ENCODE measurements at places on chromosomes 3 and 15. TPM values are rescaled to one million over a fixed set of nuclear protein-coding genes. Genes with fewer than 3 reads are reported as not detected.

DNA sequence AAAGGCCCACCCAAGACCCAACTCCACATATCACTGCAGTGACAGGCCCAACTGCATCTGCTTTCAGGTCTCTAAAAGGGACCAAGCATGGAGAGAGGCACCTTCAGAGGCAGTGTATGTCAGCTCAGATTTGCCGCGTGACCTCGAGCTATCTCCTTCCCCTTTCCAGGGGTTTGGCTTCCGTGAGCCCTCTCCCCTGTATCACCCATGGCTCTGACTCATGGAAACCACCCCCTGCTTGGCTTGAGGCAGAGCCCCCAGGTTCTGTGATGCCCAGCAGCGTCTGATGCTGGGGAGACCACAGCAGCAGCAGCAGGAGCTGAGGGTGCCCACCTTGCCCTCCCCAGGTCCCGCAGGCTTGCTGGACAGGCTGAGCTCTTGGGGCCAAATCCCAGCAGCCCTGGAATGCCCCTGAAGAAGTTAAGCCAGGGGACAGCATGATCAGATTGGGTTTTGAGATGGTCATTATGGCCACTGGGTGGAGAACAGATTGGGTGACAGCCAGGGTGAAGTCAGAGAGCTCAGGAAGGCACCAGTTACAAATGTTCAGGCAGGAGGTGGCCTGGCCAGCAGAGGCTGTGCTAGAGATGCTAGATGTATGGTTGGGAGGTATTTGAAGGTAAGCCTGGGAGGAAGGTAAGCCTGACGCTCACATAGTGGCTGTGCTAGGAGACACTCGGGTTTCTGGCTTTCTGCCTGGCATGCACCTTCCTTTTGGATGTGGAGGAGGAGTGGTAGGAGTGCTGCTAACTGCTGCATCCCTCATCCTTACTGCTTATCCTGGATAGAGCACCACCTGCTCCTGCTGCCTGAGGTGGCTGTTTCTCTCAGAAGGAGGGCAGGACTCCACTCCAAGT, 42.9 kb downstream of the FGD5 start:
- DNase-seq = no peak

DNA sequence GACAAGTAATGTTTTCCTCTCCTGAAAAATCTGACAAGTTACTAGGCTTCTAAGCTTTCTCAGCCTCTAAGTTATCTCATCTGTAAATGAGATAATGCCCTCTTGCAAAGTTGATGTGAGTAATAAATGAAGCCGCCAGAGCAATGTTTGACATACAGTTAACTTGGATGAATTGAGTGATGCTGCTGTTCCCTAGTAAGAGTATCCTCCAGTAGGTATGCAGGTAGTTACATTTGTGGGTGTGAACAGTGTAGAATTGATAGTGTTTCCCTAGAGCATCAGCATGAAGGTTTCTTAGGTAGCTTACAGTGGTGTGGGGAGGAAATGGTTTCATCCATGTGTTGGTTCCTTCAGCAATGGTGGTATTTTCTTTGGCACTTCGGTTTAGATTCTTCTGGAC, 3.4 kb downstream of the ATP2C1 start:
- DNase-seq = no peak

MOBP gene
- not detected for total RNA-seq

DNA sequence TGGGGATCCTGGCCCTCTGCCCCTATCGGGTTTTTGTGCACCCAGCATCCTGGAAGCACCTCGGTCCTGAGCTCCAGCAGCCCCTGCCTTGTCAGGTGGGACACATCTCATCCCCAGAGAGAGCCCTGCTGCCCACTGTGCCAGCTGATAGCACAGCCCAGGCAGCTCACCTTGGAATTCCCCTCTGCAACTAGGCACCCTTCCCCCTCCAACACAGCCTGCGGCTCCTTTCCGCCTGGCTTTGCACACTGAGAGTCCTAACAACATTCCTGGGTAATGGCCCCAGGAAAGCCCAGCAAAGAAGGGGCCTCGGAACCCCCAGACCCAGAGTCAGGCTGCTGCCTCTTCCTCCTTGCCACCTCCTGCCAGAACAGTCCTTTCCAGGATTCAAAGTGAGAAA, 5.9 kb downstream of the HCN4 start:
- DNase-seq = no peak

PPP1R14D gene
- not detected for total RNA-seq

CCDC14 gene
- 21.0 TPM for total RNA-seq

GRCh38 chr3:150970665-150971324, 1.7 kb downstream of the CLRN1 start:
- DNase-seq = peak; percentile 27

DNA sequence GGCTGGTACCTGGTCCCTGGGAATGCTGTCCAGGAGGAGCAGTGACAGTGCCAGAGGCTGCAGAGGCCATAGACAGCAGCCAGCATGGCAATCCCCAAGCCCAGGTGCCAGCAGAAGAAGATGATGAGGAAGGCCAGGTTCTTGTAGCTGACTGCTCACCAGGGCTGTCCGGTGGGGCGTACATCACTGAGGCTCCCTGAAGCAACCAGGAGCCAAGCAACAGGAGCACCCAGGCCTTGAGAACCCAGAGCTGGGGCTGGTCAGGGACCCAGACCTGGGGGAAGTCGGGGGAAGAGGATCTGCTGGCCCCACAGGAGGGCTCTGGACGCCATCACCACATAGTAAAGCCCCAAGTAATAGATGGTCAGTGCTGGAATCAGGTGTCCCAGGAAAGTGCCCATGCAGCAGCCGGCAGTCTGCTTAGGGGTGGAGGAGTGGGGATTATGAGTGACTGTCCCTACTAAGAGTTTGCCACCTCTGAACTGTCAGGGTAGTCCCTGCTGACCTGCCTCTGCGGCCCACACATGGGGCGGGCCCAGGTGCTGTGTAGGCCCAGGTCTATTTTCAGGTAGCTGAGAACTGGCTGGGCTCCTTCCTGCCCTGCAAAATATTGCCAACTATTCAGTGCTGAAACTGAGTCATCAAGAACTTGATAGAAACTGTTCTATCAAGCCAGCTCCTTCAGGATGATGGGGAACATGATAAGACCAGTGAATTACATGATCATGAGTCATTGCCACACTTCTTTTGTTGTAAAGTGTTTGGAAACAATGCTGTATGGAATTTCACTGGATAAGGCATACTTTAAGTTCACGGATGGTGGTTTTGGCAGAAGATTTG, 68.7 kb downstream of the CHRD start:
- DNase-seq = peak; percentile 14

DNA sequence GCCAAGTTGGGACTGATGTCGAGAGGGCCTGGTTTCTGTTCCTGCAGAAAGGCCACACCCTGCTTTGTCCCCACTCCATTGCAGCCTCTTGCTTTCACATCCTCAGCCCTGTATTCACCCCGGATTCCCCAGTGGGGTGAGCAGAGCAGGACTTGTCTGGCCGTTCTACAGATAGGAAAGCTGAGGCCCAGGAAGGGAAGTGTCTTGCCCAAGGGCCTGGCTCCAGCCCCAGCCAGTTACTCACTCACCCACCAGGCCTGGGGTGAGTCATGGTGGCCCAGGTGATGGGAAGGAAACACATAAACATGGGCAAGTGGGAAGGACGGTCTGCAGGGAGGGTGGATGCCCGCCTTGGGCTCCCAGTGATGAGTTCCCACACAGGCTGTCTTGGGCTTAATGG, 6.1 kb upstream of the DUSP7 start:
- DNase-seq = peak; percentile 67

FGF7 gene
- total RNA-seq = 3.1 TPM

DNA sequence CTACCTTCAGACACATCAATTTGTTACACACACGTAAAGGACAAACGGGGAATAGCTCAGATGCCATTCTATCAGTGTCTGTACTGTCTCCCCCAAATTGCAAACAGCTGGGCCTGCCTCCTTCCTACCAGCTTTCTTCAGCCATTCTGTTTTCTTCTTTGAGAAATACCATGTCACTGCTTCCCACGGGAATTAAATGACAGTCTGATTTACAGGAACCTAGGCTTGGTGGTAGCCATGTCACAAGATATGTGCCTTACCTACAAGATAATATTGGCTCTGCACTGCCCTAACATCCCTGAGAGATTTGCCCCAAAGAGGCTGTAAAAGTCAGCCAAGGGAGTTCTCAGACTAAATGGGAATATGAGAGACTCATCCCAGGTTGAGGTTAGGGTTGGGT, 308.3 kb downstream of the LRTM1 start:
- DNase-seq = no peak

- DNase-seq = no peak
Measured at GRCh38 chr3:185732782-185733181, 92.1 kb downstream of the IGF2BP2 start.

TMF1 gene
- 31.3 TPM for total RNA-seq

DNA sequence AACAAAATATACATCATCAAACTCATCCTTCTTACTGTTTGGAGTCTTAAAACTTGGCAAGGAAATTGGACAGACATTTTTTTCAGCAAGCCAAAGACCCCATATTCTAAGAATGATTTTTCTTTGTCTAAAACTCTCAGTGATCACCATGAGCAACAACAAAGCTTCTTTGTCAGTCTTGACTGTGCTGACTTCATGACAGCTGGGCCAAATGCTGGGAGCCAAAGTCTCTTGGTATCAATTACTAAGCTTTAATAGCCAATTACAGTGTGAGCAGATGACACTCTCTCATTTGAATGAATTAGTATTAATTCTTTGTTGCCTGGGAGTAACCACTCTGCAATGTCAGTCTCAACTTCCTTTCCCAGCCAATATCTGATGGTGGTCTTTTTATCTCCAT, 48.1 kb upstream of the GK5 start:
- DNase-seq = no peak

GRCh38 chr3:13482106-13482690, 2.1 kb downstream of the HDAC11 start:
- no peak for DNase-seq

CD96 gene
- total RNA-seq = 0.74 TPM

GRCh38 chr15:77507911-77508310, 87.2 kb downstream of the HMG20A start:
- peak; percentile 67 for DNase-seq

DNA sequence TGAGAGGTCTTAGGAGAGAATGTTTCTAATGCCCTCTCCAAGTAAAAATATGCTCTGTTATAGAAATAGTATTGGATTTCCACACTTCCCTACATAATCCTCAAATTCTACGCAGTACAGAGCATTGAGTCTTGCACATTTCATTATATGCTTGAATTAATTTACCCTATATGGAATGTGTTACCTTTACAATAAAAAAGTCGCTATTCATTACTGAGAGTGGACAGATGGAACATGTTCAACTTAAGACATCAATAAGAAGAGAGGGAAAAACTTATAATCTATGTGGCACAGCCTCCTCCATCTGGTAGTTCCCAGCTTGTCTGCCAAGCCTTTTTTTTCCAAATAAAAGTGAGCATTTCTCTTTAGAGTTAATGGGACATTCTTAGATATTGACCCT, 417.9 kb downstream of the MECOM start:
- no peak for DNase-seq

DNA sequence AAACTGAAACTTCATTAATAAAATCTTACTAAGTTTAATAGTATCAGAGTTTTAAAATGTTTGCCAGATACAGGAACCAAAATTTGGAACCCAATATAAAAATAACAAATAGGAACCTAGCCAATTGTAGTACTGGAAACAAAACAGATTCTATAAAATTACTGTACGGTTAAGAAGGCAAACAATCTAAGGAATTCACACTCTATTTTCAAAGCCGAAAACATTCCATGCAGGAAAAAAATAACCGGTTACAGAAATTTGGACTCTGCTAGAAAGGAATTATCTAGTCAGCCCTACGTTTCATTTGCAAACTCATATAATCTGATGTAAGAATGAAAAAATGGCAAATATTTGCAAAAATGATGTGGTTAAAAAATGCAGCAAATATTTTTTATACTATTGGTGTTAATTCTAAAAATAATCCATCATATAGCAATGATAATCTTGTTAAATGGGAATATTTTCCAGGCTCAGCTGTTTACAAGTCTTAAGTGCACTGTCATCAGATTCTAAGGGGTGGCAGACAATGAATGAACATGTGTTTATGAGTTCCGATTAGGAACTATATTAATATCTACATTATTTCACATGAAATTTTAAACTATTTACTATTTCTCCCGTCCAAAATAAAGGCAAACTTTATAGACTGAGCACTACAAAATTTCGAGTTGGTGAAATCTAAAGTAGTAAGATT, 58.1 kb downstream of the DCBLD2 start:
- DNase-seq = no peak

- DNase-seq = no peak
Measured at GRCh38 chr15:34213690-34214089, 3.8 kb upstream of the KATNBL1 start.

DNA sequence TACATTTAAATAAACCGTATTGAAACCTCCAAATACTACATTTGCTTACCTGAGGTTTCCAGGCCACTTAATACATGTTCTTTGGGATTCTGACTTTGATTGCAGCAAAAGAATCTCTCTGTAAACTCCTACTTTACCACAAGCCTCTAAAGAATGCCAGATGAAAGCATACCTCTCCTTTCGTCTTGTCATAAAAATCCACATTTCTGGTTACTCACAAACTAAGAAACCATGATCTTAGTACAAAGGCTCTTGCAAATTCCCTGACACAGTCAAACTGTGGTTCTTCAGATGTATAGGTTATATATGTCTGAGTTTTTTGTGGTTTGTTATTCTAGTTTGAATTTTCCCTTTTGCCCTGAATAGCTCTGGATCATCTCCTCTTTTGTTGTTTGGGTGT, 188.4 kb downstream of the RAP2B start:
- no peak for DNase-seq

CPNE9 gene
- 0.90 TPM for total RNA-seq

ACAN gene
- total RNA-seq = 0.31 TPM

DNA sequence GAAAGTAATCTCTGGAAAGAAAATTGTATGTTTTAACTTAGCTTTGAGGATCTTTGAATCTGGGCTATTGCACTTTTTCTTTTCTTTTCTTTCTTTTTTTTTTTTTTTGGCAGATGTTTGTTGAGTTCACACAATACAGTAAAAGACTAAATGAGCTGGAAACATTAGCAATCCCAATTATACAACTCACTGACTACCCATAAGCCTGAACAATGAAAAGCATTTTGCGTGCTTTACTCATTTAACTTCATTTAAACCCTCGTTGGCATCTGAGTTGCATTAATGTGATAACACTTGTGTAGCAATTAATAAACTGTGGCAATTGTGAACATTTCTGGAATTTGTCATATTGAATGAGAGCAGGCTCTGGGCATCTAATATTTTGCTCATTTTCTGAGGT, 269.4 kb upstream of the RBMS3 start:
- no peak for DNase-seq

DNA sequence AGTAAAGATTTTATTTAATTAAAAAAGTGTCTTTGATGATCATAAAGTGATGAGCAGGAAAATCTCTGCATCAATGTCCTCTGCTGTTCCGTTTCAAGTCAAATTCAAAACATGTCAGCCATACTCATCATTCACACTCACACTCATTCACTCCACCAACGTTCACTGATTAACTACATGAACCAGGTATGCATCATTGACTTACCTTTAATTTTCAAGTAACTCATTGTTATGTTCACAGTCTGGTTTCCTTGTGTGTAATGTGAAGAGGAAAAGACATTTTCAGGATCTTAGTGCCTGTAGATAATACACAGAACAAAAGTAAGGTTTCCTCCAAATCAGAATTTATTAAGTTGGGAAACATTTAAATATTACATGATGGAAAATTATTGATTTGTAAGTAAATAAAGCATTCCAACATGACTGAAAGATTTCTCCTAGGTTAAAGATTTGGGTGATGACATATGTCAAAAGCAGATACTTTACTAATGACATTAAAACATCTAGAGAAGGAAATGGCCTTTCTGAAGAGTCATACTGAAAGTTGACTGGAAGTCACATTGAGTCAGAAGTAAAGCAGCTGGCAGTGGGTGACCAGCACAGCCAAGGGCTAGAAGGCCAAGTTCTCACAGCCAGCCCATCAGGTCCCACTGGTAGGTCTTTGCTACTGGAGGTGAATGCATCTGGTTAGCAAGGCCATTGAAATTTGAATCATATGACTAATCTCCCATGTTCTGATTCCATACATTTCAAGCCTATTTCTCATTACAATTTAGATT, 251.9 kb downstream of the CDIN1 start:
- DNase-seq = no peak
